ENCODE measurements at places on chromosomes 11 and 22.
A peak's percentile ranks its signal among the peaks of the same experiment; 100 is the strongest.

DNA sequence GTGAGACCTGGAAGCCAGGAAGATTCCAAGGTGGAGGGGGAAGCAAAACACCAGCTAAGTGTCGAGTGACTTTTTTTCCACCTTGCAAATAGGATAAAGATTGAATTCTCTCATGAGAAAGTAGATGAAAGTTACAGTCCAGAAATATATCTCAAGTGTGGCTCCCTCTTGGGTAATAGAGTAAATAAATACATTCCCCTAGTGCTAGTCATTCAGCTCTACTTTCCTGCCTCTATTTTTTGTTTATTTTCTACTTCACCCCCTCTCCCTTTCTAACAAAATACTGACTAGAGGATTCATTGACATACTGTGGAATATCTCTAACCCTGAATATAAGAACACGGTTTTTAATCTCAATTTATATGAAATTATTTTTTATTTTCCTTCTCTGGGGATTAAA is 19.2 kb upstream of the OOSP4B start:
- no peak for DNase-seq

- DNase-seq = no peak
Measured at GRCh38 chr11:66315921-66316811, 678 bp downstream of the CD248 start.

DNA sequence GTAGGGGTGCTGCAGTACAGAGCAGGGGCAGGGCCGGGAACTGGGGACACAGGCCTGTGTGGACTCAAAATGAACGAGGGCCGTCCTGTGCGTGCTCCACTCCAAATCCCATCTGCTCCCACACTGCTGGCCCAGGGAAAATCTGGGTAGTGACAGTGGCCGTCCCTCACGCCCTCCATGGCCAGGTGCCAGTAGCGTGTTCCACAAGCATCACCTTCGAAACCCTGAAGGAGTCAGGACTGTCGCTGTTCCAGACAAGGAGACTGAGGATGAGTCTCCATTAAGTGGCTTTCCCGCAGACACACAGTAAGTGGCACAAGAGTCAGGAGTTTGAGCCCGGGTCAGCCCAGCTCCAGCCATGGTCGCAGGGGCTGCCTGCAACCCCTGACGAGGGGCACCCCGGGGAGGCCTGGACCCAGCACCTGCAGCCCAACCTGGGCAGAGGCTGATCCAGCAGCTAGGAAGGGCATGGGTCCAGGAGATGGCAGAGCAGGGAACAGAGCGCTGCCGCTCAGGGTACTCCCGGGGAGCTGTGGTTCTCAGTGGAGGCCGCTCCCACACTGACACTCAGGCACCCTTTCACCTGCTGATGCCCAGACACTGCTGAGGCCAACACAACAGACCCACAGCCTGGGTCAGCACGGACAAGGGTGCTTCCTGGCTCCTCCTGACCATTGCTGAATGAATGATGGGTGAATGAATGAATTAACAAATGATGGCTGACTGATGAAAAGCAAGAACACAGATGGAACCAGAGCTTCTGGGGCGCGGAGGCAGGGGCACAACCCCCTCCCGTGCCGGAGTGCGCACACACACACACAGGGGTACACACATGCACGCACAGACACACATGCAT is 35.3 kb downstream of the IGF2 start:
- DNase-seq = no peak

- no peak for DNase-seq
Measured at GRCh38 chr11:19447150-19447566, 206.4 kb upstream of the E2F8 start.

DNA sequence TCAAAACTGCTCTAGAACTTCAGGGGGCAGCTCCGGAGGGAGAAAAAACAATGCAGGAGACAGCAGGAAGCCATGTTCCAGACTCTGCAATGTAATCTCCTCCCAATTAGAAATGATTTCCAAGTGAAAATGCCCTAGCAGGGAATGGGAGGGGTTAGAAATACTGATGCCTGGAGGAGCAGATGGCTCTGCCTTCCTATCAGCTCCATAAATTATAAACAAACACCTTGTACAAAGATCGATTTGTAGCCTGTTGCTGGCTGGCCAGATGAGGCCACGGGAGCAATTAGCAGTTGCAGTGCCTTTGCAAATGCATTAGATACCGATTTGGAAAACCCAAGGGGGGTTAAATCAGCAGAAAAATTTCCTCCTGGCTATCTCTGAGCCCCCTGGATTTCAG is 46.6 kb upstream of the CHRM4 start:
- DNase-seq = no peak

- no peak for DNase-seq
Measured at GRCh38 chr11:84543367-84544159, 1083.6 kb downstream of the DLG2 start.

DNA sequence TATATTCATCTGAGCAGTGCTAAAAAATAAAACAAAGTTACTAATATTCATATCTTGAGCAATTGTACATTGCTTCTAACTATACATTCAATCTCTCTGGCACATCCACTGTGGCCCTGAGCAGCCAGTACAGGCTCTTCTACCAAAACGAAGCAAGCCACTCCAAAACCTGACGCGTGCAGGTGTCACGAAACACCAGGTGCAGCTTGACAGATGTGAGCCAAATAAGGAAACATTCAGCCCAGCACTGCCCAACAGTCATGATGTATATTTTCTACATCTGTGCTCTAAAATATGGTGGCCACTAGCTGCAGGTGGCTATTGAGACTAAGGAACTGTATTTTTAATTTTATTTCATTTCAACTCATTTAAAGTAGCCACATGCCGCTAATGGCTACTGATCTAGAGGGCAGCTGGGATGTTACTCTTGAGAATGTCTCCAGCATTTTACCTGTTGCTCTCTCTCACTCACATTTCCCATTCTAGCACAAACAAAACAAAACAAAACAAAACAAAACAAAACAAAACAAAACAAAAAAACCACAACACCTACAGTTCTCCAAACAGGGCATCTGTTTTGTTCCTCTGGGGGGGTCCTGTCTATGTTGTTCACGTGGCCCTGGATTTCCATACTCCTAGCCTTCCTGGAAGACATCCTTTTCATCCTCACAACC is 77.7 kb downstream of the LARGE1 start:
- no peak for DNase-seq

GRCh38 chr11:14132312-14132711 is 169.8 kb downstream of the SPON1 start:
- no peak for DNase-seq

DNA sequence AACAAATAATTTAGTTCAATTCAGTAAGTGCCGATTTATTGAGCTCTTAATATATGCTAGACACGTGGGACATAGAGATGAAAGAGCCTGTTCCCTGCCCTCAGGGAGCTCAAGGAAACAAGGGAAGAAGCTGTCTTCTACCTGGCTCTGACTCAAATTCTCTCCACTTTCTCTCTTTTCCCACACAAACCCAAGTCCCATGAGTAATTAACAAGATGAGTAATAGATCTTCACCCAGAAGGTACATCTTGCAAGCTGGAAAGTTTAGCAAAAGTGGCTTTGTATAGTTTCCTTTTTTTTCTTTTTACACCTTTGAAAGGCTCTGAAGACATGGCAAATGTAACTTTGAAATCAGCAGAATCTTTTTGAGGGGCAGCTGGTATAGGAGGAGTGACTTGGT is 48.2 kb upstream of the CHST1 start:
- no peak for DNase-seq

DNA sequence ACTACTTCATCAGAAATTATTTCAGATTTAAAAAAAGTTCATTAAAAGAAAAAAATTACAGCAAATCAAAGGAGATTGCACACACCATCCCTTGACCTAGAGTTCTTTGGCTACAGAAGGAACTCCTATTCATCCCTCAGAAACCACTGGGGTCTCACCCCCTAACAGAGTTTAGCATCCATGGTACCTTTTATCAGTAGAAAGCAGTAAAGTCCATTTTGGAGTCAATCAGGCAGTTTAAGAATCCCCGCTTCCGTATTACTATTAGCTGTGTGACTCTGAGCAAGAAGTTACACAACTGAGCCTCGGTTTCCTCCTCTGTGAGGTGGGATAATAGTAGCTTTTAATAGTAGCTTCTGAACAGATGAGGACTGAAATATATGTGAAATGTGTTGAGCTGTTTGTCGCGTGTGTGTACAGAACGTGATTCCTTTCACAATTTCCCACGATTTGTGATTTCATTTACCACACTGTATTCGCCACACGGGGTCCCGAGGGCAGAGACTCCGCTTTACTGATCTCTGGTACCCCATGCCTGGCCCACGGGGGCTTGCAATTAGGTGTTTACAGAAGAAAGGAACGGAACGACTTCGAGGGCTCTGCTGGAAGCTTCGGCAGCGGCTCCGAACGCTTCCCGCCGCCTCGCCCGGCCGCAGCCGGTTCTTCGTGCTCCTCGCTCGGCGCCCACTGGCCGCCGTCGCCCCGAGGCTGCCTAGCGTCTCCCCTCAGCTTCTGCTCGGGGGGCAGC is 72.5 kb upstream of the ZBED5 start:
- DNase-seq = peak; percentile 9

DNA sequence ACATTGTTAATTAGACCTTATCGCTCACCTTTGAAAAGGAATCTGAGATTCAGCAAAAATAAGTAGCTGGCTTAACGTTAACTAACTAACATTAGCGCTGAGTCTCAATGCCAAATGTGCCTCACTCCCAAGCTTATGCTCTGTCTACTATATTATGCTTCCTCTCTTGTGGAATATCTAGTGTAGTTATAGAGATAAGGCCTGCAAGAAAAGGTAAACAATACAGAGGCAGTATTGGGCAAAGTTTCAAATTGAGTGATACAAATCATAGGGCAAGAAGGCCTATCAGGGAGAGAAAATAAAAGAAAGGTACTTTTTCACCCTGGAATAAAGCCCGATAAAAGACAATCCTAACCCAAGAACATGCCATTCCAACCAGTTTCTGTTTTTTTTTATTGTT is 61.6 kb upstream of the SLC17A6 start:
- DNase-seq = no peak

DNA sequence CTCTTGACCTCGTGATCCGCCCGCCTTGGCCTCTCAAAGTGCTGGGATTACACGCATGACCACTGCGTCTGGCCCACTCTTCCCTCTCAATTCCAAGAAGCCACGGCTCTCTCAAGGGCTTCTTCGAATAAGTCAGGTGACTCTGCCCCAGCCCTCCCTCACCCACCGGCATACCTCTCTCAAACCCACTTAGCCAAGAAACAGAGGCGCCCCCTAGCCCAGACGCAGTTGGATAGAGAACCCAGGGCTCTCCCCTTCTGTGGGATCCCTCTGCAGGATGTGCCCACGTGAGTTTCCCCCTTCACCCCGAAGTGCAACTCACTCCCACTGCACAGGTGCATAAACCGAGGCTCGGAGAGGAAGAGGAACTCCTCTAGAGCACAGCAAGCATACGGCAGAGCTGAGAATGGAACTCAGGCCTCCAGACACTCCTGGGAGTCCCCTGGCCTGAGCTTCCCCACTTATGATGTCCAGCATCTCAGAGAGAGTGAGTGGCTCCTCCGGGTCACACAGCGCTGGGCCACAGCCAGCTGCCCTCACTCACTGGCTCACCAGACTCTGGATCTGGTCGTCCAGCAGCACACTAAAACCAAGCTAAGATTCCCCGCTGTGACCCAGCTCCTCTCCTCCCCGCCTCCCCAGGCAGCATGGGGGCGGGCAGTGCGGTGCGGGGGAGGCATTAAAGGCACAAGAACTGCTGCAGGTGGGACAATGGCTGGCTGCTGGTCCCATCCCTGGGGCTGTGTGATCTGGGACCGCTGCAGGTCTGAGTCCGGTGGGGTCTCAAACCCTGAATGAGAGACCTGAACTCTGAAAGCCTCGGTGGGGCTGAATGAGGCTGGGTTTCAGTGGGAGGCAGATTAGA is 16.8 kb upstream of the RGL4 start:
- DNase-seq = no peak

DNA sequence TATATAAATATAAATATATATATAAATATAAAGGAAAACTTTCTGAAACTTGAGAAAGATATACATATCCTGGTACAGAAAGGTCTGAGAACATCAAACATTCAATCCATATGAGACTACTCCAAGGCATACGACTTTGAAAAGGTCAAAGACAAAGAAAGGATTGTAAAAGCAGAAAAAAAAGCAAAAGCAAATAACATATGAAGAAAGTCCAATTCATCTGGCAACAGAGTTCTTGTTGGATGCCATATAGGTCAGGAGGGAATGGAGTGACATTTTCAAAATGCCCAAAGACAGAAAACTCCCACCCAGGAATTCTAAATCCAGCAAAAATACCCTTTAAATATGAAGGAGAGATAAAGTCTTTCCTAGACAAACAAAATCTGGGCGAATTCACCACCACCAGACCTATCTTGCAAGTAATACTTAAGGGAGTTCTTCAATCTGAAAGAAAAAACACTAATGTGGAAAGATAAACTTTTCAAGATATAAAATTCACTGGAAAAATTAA is 42.3 kb upstream of the MRPL17 start:
- DNase-seq = no peak

DNA sequence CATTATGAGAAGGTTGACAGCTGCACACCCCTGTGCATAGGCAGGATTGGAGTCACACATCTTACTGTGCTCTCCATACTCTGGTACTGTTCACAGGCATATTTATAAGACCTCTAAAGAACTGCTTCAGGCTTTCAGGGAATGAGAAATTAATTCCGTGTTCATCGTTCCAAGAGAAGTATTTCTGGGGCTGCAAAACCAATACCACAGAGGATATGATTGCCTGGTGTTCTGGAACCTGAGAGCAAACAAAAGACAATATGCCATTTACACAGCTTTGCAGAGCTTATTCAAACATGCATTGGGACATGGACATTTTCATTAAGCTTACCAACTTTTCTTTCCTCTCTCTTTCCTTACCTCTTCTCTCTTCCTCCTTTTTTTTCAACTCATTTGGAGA is 388.7 kb downstream of the NTM start:
- no peak for DNase-seq

GRCh38 chr11:115497303-115497702 is 6.9 kb downstream of the CADM1 start:
- DNase-seq = no peak

- DNase-seq = no peak
Measured at GRCh38 chr11:102191832-102192231, 81.6 kb downstream of the YAP1 start.

DNA sequence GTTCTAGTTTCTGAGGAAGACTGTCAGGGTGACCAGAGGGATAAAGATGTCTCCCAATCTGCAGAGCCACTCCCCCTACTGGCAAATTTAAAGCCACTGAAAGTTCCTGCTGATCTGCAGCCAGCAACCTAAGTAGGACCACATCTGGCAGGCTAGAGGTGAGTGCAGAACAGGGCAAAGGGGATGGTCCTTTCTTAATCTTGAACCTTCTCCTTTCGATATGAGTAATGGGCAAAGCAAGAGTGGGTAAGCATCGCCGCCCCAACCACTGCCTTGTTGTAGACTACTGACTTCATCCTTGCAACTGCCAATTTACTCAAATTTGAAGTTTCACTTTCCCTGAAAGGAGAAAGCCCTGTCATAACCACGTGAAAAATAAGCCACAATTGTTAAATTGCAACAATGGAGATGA is 30.7 kb downstream of the SCUBE2 start:
- no peak for DNase-seq

Measured in stimulated activated CD8-positive, alpha-beta memory T cell treated with anti-CD3 and anti-CD28 coated beads, Interleukin-7, amount 100 ng/mL, for 4 hours (primary cell).